Activated T-cell treated with anti-CD3 and anti-CD28 coated beads, Interleukin-2, amount 50 U/mL, for 48 hours (primary cell): ENCODE measurements at places on chromosomes 4 and X.

DNA sequence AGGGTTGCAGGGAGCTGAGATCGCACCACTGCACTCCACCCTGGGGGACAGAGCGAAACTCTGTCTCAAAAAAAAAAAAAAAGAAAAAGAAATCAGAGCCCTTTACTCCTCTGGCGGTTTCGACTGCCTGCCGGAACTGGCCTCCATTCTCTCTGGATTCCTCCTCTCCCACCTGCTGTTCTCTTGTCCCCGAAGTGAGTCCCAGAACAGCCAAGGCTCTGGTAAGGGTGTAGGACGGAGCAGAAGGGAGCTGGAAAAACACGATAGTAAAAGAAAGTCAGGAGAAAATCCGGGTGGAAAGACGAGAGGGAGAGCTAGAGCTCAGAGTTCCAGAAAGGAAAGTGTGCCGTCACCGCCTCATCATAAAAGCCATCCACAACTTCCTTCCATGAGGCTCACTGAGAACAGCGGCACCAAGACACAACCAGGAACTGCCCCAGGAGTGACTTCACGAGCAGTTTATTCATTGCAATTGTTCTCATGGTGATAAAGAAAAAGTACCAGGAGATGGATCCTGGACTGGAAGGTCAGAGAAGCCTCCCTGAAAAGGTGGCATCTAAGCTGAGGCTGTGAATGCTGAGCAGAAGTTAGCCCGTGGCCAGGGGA is 12.3 kb downstream of the TLR3 start:
- DNase-seq, result no peak

- no peak for DNase-seq
Observed at GRCh38 chrX:75273483-75273882, 402 bp upstream of the UPRT start.

DNA sequence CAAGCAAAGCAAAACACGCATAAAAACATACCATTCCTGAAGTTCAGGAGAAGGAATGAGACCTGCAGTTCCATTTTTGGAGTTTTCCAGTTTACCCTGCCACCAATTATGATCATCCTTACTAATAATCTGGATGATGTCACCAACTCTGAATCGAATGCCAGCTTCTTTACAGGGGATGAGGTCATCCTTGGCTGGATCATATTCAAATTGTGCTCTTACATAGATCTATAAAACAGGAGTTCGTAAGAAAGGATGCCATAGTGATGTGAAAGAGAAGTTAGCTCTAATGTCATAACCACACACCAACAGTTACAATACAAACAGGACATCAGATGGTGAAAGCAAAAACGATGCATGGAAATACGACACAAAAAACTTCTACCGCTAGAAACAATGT is 106.5 kb downstream of the NYX start:
- DNase-seq, result no peak

- DNase-seq, result no peak
Observed at GRCh38 chr4:147370881-147371280, 110.0 kb upstream of the EDNRA start.

DNA sequence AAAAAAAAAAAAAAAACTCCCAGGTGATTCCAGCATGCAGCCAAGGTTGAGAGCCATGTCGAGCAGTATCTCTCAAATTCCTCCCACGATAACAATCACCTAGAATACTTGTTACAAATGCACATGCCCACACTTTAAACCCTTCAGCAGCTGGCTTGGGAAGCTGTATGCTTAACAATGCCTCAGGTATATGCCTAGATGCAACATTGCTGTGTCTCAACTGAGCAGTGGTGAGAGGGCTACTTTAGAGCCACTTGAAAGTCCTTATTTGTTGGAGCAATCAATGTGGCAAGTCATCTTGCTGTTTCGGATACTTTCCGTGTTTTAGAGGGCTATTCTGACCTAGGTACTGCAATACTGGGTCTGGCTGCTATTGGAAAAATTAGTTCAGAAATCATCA is 487.4 kb downstream of the INPP4B start:
- DNase-seq, result no peak

GRCh38 chrX:77009691-77010090 is 437.5 kb upstream of the FGF16 start:
- DNase-seq, result no peak

DNA sequence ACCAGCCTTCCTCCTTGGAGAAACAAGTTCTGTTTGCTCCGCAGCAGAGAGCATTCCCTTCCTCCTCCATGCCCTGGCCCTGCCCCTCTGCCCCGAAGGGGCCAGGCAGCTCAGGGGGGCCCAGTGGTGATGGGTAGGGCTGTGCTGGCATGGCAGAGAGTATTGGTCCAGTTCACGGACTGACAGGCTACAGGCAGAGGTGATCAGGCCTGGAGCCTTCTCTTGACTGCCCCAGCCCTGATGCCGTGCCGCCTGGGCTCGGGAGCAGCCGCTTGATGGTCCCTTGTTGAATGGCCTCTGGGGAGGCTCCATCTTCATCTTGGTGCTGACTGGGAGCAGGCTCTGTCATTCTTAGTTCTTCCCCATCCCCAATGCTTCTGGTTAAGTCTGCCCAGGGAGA is 9.6 kb downstream of the NLGN3 start:
- DNase-seq, result no peak

GRCh38 chr4:150106886-150107285 is 28.6 kb downstream of the DCLK2 start:
- no peak for DNase-seq

- DNase-seq, result peak; percentile 39
Observed at GRCh38 chr4:168487282-168488035, 7.2 kb upstream of the DDX60L start.

DNA sequence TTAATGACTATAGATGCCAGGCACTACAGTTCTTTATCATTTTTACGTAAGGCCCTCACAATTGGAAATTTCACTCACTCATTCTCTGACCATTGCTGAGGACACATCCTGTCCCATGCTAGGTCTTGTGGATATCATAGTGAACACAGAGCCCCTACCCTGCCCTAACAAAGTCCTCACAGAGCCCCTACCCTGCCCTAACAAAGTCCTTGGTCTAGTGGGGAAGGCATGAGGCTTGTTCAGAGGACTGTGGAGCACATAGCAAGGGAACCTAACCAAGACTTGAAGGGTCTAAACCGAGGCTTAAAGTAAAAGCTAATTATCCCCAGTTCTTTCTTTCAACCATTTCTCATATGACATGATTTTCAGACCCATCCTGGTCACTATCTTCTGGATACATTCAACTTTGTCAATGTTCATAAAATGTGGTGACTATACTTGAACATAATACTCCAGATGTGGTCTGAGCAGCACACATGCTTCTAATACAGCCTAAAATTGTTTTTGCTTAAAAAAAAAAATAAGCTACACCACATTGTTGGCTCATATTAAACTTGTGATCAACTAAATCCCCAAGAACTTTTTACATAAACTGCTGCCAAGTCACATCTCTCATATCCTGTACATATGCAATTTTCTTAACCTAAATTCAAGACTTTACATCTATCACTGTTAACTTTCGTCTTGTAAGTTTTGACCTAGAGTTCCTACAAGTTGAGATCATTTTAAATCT is 77.0 kb downstream of the GPC3 start:
- DNase-seq, result no peak

DNA sequence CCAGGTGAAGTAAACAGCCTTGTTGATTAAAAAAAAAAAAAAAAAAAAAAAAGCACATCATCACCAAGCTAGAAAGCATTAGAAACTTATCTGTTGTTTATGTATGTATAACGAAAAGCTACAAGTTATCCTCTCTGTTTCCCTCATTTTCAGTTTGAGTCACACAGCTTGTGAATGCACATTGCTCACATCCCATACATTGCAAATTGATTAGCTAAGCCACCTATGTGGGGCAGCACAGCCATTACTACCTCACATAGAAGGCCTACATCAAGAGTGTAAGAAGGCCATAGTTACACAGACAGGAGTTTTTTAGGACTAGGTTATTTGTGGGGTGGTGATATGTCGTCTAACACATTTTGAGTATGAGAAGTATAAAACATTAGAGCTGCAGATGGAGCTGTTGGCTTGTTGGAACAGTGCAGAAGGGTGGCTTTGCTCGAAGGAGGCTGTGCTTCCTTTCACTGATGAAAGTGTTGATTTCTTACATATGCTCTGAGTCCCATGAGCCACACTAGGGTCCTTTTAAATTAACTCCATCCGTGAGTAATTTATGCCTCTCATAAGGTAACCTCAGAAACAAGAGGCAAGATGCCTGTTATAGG is 431.6 kb downstream of the GABRG1 start:
- no peak for DNase-seq

GRCh38 chrX:826448-826847 is 195.9 kb downstream of the SHOX start:
- DNase-seq, result no peak

DNA sequence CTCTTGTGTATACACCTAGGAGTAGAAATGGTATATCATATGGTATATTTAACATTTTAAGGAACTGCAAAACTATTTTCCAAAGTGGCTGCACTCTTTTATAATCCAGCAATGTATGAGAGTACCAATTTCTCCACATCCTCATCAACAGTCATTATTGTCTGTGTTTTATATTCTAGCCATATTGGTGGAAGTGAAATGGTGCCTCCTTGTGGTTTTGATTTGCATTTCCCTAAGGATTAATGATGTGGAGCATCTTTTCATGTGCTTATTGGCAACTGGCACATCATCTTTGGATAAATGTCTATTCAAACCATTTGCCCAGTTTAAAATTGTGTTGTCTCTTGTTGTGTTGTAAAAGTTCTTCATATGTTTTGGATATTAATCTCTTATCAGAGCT is 9.6 kb downstream of the BMP15 start:
- no peak for DNase-seq

DNA sequence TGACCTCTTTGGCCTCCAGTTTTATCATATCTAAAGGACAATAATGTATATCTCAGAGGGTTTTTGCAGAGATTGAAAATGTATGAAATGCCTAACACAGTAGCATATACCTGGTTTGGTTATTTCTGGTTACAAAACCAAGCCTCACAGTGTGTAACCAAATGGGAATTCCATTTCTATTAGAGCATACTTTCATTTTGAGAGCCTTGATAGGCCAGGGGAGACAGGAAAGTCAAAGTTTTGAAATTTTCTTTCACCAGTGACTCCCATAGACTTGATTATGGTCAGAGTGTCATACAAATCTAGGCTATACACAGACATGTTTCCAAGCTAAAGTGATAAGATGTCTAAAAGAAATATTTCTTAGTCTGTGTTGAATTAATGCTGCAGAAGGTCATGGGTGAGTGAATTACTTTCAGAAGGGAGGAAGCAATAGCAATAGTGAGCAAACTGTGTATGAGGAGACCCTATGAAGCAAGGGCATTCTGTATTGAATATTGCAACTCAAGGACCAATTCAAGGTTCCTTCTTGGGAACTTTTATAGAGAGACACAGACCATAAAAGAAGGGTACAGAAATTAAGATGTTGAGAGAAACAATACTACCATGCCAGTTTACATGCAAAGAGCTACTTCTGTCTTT is 151.1 kb downstream of the PDE5A start:
- DNase-seq, result no peak

- no peak for DNase-seq
Observed at GRCh38 chrX:14357314-14357713, 172.0 kb upstream of the GLRA2 start.

- no peak for DNase-seq
Observed at GRCh38 chr4:2368746-2369437, 49.6 kb downstream of the ZFYVE28 start.

DNA sequence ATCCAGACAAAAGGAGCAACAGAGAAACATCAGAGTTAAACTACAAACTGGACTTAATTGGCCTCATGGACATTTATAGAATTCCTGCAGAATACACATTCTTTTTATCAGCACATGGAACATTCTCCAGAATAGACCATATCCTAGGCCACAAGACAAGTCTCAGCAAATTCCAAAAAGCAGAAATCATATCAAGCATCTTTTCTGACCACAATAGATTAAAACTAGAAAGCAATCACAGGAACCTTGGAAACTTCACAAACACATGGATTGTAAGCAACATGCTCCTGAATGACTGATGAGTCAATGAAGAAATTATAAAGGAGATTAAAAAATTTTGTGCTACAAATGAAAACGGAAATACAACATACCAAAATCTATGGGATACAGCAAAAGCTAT is 526.7 kb downstream of the PCDH7 start:
- no peak for DNase-seq

DNA sequence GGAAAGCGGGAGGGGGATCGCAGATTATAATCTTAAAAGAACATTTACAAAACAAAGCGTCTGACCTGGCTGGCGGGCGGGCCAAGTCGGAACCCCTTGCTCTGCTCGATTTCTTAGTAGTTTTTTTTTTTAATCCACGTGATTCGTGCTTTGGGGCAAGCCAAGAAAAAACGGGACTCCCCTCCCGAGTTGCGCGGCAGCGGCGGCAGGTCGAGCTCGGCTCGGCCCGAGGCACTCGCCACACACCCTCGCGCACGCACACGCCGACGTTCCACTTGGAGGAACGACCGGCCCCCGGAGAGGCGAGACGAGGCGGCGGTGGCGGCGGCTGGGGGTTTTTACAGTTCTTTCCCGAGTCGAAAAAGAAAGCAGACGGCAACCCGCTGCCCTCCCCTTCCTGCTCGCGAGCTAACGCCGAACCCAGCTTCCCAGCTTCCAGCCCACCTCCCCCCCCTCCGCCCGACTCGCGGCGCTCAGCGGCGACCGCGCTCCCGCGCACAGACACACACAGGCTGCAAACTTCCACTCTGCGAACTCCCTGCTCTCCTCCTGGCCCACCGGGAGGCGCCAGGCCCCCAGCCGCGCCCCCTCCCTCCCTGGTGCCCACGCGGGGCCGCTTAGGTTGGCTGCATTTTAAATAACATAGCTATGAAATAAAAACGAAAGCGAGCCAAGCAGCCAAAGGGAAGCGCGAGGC is 1.2 kb downstream of the BCOR start:
- peak; percentile 70 for DNase-seq

DNA sequence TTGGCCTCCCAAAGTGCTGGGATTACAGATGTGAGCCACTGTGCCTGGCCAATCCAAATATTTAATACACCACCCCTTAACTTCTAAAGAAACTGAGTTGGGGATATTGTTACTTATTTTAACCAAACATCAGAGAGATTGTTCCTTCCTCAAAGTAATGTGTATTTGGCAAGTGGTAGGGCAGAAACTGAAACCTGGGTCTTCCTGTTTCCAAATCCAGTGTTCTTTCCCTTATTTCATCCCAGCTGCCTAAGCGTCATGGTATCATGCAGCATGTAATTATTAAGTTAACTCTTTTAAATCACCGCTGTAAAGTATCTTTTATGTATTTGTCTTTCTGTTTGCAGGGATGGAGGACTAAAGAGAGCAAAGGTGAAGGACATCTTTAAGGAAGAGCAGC is 68.4 kb downstream of the GPAT3 start:
- no peak for DNase-seq

DNA sequence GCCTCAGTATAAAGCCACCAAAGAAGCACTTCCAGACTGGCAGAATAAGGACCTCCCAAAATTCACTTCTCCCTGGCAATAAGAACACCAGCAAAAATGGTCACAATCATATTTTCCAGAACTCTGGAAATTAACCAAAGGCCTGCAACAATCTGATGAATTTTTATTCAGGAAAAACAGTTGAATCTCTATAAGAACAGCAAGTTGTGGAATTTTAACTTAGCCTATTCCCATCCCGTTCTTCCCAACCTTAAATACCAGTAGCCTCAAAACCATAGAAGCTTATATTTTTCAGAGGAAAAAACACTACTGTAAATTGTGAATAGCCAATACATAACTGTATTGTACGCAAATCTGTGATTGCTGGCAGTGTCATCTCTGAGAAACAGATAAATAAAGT is 67.9 kb downstream of the COL25A1 start:
- no peak for DNase-seq
